ENCODE measurements at places on chromosomes 11 and 22. TPM values are rescaled to one million over a fixed set of nuclear protein-coding genes. Genes with fewer than 3 reads are reported as not detected.
A peak's percentile ranks its signal among the peaks of the same experiment; 100 is the strongest.

DNA sequence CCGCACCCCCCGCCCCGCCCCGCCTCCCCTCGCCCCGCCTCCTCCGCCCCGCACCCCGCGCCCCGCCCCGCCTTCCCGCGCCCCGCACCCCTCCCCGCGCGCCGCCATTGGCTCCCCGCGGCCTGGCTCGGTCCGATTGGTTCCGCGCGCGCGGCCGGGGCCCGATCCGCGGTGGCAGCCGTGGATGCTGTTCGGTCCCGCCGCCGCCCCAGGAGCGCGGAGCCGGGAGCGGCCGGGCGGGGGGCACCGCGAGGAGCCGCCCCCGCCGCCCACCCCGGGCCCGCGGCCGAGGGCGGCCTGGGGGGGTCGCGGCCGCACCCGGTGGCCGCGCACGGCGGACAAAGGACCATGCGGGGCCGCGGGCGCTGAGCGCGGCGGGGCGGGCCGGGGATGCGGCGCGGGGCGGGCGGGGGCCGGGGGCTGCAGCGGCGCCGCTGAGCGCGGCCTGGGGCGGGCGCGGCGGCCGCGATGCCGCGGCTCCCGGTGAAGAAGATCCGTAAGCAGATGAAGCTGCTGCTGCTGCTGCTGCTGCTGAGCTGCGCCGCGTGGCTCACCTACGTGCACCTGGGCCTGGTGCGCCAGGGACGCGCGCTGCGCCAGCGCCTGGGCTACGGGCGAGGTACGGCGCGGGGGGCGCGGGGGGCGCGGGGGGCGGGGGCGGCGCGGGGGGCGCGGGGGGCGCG, at the start of gene B4GALNT4:
B4GALNT4 (plus strand) TSS at position 164 of the 683 bp plus-strand sequence; CDS start at position 469, 305 bp downstream.
- peaks cover 40% of the 10 kb centered on the region for H3K27me3 ChIP-seq
- peak; percentile 64 for DNase-seq
- H3K27ac ChIP-seq, result peak within 1 kb of the TSS; percentile 59
- H3K4me1 ChIP-seq, result peaks cover 16% of the 10 kb centered on the region
- peaks cover 5% of the 10 kb centered on the region for H3K36me3 ChIP-seq

Gene MRGPRF
- total RNA-seq, result 10.2 TPM

- H3K27ac ChIP-seq, result no peak overlapping the region
- peaks cover 16% of the 10 kb centered on the region for H3K4me1 ChIP-seq
Observed at GRCh38 chr11:109422870-109423465, 978 bp downstream of the C11orf87 start.

- H3K27me3 ChIP-seq, result no peaks in the 10 kb centered on the region
- no peak for DNase-seq
- peaks cover 48% of the 10 kb centered on the region for H3K36me3 ChIP-seq
- H3K27ac ChIP-seq, result no peak overlapping the region
Observed at GRCh38 chr11:59195586-59195985, 17.1 kb downstream of the MPEG1 start.

Gene PAFAH1B2
- 59.8 TPM for total RNA-seq

DNA sequence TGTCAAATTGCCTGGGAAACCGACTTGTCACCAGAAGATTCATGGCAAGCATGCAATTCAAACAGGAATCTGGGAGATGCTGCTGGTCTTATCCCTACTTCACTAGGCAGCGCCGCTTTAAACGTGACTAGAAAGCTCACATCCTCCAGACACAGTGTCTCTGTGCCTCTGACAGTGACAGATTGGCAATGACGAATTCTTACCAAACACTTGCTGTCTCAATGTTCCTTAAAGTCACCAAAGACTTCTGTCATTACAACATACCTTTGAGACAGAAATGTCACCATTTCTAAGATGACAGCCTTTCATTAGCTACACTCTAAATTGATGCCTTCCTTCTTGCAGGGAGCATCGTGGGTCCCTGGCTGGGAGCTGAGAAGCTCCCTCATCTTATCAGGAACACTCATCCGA, 197.8 kb downstream of the CWF19L2 start:
- H3K4me1 ChIP-seq, result no peaks in the 10 kb centered on the region
- no peaks in the 10 kb centered on the region for H3K36me3 ChIP-seq
- no peak overlapping the region for H3K4me3 ChIP-seq
- DNase-seq, result no peak
- H3K27me3 ChIP-seq, result no peaks in the 10 kb centered on the region
- H3K27ac ChIP-seq, result no peak overlapping the region

Gene OR2AG1
- not detected for total RNA-seq

DNA sequence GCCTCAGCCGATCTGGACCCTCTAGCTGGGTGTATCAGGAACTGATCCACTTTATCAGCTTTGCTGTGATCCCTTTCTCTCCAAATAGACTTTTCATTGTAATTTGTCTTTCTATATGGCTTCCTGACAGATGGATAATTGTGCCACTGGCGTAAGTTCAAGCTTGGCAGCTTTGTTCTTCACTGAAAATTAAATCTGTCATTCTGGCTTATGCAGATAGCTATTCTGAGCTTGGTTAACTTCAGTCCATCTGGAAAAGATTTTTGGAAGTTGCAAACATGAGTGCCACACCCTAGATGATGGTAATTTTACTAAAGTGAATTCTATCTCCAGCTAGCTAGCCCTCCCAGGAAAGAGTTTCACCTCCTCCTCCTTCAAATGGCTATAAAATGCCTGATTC, 8.1 kb downstream of the OR5A2 start:
- peaks cover 3% of the 10 kb centered on the region for H3K4me1 ChIP-seq
- H3K36me3 ChIP-seq, result no peaks in the 10 kb centered on the region
- H3K27me3 ChIP-seq, result no peaks in the 10 kb centered on the region
- peak; percentile 37 for DNase-seq
- H3K4me3 ChIP-seq, result no peak overlapping the region

DNA sequence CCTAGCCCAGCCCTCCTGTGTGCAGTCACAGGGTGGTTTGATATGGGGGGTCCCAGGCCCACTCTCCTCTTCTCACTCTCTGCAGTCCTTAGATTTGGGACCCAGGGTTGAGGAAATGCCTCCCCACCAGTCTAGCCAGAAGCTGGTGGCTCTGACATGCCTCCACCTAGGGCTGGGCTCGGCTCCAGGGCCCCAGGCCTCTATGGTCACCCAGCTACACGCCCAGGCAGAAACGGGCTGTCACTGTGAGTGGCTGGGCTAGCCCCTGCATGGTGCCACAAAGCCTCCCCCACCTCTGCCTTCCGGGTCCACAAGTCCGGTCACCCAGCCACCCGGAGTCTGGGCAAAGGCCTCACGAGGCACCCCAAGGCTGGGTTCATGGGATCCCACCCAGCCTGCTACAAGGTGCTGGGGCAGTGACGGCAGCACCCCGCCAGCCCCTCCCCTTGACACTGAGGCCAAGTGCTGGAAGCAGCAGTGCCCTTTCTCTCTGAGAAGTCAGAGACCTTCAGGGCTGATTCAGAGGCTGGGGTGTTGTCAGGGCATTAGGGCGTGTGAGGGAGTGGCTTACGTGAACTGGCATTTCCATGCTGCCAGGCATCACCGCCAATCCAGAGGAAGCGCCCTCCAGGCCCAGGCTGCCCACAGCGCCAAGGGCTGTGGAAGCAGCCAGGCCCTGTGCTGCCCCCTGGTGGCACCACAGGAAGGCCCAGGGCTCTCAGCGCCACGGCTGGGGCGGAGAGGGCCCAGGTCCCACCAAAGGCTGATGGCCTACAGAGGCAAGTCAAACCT, 638 bp upstream of the PITPNM1 start:
- peak overlapping the region; percentile 92 for H3K27ac ChIP-seq
- peaks cover 47% of the 10 kb centered on the region for H3K4me1 ChIP-seq
- peaks cover 11% of the 10 kb centered on the region for H3K36me3 ChIP-seq
- H3K27me3 ChIP-seq, result peaks cover 24% of the 10 kb centered on the region
- DNase-seq, result peak; percentile 89

Gene MCM5
- total RNA-seq, result 22.8 TPM

Gene LAYN
- total RNA-seq, result 9.8 TPM

GRCh38 chr22:30318799-30319419, 7.8 kb downstream of the TBC1D10A start:
- H3K4me1 ChIP-seq, result peaks cover 7% of the 10 kb centered on the region
- no peaks in the 10 kb centered on the region for H3K27me3 ChIP-seq
- no peak overlapping the region for H3K27ac ChIP-seq
- peaks cover 12% of the 10 kb centered on the region for H3K36me3 ChIP-seq
- H3K4me3 ChIP-seq, result no peak overlapping the region

GRCh38 chr22:46381731-46382130, 46.2 kb downstream of the TRMU start:
- DNase-seq, result no peak
- H3K4me1 ChIP-seq, result peaks cover 17% of the 10 kb centered on the region
- no peak overlapping the region for H3K27ac ChIP-seq
- no peak overlapping the region for H3K4me3 ChIP-seq
- H3K36me3 ChIP-seq, result no peaks in the 10 kb centered on the region

- H3K4me1 ChIP-seq, result no peaks in the 10 kb centered on the region
- H3K27me3 ChIP-seq, result no peaks in the 10 kb centered on the region
- H3K27ac ChIP-seq, result no peak overlapping the region
- peak; percentile 78 for DNase-seq
- no peak overlapping the region for H3K4me3 ChIP-seq
- H3K36me3 ChIP-seq, result no peaks in the 10 kb centered on the region
Observed at GRCh38 chr11:124586238-124586860, 16.6 kb downstream of the OR8A1 start.

Gene NECTIN1
- 7.9 TPM for total RNA-seq
